ENCODE measurements at places on chromosomes 3 and 15. TPM values are rescaled to one million over a fixed set of nuclear protein-coding genes. Genes with fewer than 3 reads are reported as not detected.

Gene COX17
- total RNA-seq, result 39.3 TPM

DNA sequence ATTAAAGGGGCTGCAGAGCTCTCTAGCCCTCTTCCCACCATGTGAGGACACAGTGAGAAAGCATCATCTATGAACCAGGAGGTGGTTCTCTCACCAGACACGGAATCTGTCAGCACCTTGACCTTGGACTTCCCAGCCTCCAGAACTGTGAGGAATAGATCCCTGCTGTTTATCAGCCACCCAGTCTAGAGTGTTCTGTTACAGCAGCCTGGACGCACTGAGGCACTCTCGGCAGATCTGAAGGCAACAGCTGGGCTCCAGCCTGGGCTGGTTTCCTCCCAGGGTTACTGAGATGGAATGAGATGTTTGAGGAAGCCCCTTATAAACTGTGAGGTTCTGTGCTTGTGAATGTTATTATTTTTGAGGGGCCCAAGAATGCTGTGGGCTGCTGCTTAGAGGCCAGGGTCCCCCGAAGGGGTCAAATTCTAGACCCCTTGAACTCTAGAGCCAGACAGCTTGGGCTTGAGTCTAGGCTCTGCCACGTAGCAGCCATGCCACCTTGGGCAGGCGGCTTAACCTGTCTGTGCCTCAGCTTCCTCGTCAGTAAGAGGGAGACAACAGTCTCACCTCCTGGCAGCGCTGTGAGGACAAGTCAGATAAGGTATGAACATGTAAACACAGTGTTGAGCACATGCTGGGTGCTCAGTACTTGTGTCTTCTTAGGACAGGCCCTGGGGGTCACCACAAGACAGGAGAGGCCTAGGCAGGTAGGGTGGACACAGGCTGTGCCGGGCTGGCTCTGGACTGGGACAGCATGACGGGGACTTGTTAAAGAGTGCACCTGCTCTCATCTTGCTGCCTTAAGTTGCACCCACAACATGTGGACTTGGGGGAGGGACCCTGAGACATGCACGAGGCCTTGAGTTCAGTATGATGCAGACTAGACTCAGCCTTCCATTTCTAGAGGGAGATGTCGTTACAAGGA is 49.2 kb downstream of the MGLL start:
- no peak for DNase-seq

DNA sequence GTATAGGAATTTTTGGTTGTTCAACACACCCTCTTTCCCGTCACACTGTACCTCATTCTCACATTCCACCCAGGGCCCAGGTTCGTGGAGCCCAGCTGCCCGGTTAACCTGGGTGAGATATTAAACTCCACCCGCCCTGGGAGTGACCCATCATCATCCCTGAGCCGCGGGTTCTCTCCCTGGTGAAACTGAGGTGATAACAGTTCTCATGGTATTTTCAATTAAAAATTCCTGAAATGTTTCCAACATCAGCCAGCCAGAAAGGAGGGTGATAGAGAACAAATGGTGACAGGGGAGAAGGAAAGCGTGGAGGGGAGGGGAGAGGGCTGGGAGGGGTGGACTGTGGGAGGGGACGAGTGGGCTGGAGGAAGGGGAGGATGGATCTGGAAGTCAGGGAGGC is 148.8 kb downstream of the ALDH1A2 start:
- no peak for DNase-seq

Gene KBTBD13
- total RNA-seq, result not detected

GRCh38 chr3:125238759-125239158 is 26.2 kb upstream of the SLC12A8 start:
- DNase-seq, result no peak

DNA sequence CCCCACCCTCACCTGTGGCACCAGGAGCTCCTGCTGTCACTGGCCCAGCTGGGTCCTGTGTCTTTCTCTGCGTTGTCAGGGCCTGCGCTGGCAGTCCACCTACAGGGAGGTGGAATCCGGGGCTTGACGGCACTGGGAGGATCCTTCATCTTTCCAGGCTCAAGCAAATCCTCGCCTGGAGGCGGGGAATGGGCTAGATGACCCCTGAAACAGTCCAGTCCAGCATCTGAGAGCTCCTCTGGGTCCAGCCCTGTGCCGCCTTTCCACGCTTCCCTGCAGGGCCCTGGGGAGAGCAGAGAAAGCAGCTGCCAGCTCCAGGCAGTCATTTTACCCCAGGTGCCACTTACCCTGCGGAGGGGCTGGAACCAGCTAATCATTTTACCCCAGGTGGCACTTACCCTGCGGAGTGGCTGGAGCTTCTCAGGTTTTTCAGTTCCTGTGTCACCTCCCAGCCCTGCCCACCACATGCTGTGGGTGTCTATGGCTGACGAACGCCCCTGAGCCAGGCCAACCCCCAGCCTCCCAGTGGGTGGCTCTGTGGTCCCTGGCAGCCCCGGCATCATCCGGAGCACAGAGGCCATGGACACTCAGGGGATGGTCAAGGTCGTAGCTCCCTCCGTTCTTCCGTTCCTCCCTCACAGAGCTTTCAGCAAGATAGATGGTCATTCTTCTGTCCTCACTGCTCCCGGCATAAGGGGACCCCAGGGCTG is 17.9 kb upstream of the ADIPOQ start:
- DNase-seq, result no peak

GRCh38 chr15:29612701-29613100 is 209.6 kb downstream of the TJP1 start:
- no peak for DNase-seq

Gene CGNL1
- total RNA-seq, result 50.1 TPM

DNA sequence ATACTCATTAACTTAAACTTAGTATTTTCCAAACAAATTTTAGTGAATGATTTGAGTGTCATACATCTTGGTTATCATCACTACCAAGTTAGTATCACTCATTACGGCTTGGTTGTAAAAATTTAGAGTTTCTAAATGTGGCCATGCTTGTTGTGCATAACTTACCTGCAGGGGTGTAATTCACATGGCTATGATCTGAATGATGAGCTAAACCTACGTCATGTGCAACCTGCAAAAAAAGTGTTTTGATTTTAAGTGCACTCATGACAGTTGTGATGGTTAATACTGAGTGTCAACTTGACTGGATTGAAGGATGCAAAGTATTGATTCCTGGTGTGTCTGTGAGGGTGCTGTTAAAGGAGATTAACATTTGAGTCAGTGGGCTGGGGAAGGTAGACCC is 17.6 kb upstream of the CLDN16 start:
- DNase-seq, result no peak

Gene ADAMTSL3
- total RNA-seq, result not detected

DNA sequence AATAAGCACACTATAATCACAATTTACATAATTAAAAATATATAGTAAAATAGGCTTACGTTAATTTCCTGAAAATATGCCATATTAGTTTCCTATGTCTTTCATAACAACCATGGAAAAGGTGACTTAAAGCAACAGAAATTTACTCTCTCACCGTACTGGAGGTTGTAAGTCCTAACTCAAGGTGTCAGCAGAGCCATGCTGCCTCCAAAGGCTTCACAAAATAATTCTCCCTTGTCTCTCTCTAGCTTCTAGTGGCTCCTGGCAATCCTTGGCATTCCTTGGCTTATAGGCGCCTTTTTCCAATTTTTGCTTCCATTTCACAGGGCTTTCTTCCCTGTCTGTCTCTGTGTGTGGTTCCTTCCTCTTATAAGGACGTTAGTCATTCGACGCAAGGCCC is 7.6 kb downstream of the SI start:
- no peak for DNase-seq

Gene IGF1R
- total RNA-seq, result 43.8 TPM

Gene SAXO2
- total RNA-seq, result 0.11 TPM
